ENCODE measurements at places on chromosomes 7 and 10. TPM values are rescaled to one million over a fixed set of nuclear protein-coding genes. Genes with fewer than 3 reads are reported as not detected.
A peak's percentile ranks its signal among the peaks of the same experiment; 100 is the strongest.

DNA sequence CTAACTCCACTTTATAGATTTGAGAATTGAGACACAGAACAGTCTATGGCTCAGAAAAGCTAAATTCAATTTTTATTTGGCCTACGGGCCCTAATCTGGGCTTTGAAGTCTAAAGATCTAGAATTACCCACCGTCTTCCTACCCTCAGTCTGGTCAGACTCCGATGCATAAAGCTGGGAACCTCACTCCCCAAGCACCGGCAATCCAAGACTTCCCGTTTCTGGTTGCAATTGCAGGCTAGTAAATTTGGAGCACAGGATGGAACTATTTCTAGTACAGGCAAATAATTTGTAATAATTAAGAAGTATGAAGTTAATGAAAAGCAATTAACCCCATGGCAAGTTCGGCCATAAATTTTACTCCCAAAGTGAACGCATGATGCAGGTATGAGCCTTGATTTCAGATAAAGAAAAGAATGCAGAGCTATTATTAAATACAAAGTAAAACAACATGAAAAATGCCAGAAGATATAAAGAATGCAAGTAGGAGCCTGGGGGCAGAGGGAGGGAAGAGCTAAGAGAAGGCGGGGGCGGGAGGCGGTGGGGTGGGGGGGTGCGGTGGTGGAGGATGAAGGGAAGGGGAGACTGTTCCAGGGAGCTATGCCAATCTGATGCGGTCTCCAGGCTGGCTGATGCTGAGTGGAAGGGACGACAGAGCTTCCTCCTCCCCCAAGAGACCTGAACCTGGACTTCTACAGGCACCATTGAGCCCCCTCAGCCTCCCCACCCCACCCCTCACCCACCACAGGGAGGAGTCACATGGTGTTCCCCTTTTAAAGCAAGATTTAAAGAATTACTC is 45.1 kb downstream of the BPGM start:
- no peak for DNase-seq

GRCh38 chr10:63438506-63439498 is 27.0 kb downstream of the JMJD1C start:
- DNase-seq: no peak

The IGF2BP3 gene
- 1.1 TPM for total RNA-seq

The TMEM176B gene
- total RNA-seq: 52.3 TPM

- DNase-seq: no peak
Observed at GRCh38 chr7:36760856-36761762, 36.8 kb upstream of the AOAH start.

The ERLIN1 gene
- total RNA-seq: 10.9 TPM

DNA sequence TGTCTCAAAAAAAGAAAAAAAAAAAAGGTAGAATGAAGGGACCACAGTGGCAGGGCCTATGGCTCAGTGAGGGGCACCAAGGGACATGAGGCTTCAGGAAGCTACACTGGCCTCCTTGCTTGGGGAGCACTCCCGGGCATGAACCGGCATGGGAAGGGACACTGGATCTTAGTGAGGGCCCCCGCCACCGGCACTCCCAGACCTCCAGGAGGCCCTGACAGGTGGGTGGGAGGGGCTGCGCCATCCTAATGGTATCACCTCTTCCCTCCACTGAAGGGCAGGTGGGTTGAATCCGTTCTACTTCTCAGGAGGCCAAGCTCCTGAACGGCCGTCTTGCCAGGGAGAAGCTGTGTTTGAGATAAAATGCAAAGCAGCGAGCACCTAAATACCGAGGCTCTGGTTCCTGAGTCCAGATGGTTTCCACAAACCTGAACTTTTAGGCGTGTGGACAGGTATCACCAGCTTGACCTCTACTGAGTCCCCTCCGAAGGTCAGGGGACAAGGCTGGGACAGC is 69.8 kb downstream of the C10orf143 start:
- DNase-seq: peak; percentile 61

The TBC1D12 gene
- total RNA-seq: 21.4 TPM

Data from sigmoid colon (tissue), 7 donors.